ENCODE measurements at places on chromosomes 5 and 9.

DNA sequence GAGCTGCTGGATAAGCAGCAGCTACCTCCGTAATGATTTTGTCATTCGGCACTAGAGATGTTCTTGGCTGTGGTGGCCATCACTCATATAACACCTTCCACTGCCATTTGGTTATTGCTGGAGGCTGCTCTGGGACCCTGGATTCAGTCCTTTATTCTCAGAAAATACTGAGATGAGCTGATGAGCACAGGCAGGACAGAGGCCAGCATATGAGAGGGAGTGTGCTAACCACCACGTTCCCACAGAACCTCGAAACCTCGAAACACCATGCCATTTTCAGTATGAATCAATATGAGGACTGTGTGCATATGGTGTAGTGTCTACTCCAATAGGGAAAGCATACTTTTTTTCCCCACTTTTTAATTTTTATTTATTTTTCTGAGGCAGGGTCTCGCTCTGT is 56.6 kb downstream of the ADAM19 start:
- no peak for DNase-seq

DNA sequence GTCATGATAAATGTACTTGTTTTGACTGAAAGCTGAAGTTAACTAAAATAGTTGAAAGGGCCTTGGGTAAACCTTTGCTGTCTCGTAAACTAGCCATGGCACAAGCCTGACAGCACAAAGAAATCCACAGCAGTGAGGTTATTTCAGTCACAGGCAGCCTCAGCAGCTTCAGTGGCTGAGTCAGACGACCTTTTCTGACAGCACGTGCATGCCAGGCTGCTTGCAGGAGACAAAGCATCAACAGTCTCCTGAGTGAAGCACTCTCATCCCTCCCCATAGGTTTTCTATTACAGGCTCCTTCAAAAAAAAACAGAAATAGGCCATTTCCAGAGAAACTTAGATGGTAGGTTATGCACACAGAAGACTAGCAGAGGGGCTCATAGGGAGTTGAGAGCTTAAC is 34.6 kb downstream of the OXCT1 start:
- DNase-seq, result peak; percentile 90

DNA sequence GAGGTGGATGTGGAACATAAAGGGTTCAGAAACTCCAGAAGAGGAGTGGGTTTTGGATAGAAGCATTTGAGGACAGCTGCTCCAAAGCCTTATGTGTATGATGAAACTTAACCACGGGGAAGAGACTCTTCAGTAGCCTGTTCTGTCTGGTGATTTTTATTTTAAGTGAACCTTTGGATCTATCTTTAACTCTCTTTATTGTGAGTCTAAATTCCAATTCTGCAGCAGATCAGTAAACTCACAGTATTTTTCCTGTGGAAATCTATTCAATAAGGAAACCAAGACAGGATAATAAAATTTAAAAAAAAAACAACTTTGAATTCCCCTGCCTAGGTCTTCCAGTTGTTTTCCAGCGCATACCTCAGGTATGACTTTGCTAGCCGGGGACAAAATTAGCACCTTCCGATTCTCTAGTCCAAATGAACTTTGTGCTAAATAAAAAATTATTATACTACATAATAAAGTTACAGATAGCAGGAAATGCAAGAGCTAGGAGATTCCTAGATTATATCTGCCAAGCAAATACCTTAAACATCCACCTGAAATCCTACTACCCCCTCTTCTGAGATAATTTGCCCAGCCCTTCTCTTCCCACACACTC is 101.9 kb downstream of the NLN start:
- no peak for DNase-seq

DNA sequence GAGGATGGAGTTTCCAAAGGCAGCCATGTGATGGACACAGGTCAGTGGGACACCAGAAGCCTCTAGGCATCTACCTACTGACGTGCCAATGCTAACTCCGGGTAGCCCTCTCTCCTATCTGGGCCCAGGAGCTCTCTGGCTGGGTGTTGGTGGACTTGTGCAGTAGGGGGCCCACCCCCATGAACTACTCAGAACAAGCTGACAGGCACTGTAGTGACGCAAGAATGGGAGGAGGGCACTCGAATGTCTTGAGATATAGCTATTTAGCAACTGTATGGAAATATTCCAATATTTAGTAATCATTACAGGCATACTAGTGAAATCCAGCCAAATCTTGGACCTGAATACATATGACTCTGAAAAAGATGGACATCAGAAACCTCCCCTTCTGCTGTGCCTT is 5.7 kb upstream of the DOCK2 start:
- DNase-seq, result peak; percentile 31

DNA sequence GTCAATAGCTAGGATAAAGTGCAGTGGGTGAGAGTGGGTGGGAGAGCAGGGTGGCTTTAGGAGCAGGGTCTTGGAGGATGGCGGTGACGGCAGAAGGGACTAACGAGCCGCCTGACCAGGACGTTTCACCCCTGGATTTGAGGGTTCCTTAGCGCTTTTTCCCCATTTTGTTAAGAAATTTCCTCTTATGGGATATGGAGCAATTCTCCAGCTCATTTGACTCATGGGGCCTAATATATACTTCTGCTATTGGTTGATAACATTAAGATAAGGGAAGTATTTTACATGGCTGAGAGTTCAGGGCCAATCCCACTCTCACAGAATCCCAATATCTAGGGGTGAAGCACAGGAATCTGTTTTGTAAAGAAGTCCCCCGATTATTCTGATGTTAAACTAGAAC is 17.6 kb downstream of the CD180 start:
- DNase-seq, result no peak

DNA sequence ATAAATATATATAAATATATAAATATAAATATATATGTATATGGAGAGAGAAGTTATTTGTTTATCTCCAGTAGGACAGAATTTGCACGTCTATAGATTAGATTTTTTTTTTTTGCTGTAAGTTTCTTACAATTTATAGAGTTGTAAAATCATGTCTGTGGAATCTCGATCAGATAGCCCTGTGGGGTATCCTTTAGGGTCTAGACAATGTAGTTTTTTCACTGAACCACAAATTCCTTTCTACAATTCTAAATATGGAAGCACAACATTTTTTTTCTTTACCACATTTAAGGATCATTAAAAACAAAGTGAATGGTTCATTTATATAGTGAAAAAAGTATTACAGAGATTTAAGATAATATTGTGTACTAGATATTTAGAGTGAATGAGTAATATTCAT is 384.2 kb upstream of the ZNF608 start:
- DNase-seq, result no peak

DNA sequence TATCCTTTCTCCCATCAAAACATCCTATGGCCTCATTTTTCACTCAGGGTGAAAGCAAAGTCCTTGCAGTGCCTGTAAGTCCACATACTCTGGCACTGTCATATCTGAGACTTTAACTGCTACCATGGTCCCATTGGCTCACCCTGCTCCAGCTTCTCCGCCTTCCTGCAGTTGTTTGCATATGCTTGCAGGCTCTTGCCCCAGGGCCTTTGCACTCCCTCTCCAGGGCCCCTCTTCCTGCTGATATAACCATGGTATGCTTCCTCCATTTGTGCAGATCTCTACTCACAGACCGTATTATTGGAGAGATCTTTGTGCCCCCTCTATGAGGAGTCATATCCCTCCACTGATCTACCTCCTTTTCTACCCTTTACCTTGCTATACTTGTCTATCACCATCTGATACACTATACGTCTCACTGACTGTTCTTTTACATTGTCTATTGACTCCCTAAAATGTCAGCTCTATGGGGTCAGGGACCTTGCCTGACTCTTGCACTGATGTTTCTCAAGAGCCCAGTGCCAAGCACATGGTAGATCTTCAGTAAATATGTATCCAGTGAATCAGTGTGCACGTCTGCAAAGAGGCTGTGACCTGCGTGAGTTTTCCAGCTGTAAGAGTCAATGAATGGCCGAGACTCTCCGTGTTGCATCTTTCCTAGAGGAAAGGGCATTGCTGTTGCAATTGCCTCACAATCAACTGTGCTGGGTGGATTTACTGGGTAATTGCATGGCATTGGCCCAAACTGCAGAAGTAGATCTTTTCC is 81.7 kb upstream of the CPEB4 start:
- DNase-seq, result no peak

DNA sequence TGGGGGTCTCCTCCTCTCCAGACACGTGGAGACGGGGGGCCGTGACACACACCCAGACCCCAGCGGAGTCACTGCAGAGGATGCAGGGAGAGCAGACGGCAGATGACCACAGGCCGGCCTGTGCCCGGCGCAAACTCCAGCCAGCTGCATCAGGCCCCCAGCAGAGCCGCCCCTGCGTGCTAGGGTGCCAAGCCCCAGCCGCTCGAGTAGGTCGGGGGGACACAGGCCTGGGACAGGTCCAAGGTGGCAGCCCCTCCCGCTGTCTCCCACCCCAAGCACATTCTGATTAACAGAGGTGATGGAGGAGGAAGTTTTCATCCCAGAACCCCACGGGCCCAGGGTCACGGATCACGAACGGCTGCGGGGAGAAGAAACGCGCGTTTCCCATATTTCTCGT is 14.4 kb downstream of the NACC2 start:
- no peak for DNase-seq

DNA sequence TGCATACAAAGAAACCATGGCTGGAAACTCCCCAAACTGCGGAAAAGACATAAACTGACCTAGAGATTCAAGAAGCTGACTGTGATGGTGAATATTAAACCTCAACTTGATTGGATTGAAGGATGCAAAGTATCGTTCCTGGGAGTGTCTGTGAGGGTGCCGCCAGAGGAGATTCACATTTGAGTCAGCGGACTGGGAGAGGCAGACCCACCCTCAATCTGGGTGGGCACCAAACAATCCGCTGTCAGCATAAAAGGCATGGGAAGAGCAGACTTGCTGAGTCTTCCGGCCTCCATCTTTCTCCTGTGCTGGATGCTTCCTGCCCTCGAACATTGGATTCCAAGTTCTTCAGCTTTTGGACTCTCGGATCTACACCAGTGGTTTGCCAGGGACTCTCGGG is 24.8 kb upstream of the WDR5 start:
- DNase-seq, result no peak

- peak; percentile 50 for DNase-seq
Observed at GRCh38 chr5:119435436-119436132, 16.7 kb upstream of the HSD17B4 start.

- peak; percentile 72 for DNase-seq
Observed at GRCh38 chr9:35666045-35666444, 1.1 kb upstream of the ARHGEF39 start.

All from EL (cell line).